ENCODE measurements at places on chromosomes 6 and 20. TPM values are rescaled to one million over a fixed set of nuclear protein-coding genes. Genes with fewer than 3 reads are reported as not detected.

DNA sequence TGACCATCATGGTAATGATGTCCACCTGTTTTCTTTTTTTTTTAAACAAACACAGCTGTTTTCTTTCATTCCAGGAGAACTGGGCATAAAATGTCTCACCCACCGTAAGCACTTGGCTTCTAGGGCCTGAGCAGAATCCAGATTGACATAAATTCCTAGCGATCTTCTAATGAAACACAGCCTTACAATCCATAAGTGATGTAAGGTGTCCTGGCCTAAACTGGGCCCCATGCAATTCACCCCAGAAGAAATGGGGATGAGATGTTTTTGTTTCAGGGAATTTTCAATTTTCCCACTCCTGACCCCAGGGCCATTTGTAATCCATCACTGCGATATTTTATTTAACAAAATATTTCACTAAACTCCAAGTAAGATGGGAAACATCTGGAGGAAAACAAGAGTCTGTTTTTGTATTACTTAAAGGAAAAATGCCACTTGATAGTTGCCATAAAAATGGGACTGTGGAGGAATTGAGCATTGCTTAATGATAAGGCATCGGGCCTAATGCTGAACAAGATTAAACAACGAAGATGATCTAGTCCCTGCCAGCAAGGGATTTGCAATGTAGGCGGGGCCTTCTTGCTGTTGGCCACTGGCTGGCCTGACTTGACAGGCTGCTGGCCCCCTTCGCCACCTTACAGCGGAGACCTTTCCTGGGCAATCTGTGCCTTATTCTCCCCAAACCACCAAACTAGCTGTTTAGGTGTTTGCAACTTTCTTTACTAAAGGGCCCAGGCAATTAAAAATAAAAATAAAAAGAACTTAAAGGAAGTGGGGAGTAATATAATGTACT, 183.7 kb downstream of the CD109 start:
- no peak for DNase-seq
- no peaks in the 10 kb centered on the region for H3K4me1 ChIP-seq
- no peaks in the 10 kb centered on the region for H3K27me3 ChIP-seq

DNA sequence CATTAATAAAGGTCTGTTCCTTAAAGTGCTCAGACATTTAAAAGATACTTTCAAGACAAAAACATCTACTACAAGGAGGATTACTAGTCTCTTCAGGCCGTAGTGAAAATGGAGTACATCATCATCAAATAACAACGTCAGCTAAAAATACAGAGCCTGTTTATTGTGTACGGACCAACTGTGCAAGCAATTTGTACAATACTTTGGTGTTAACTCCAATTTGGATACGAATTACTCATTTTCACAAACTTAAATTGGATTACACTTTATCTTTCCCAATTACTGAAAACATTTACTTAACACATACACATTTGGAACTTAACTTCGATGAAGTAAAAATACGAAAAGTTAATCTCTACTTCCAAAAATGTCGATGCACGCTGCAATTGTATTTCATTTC, 802 bp downstream of the CYP39A1 start:
- no peaks in the 10 kb centered on the region for H3K36me3 ChIP-seq
- H3K4me3 ChIP-seq: peak overlapping the region; percentile 78
- H3K27me3 ChIP-seq: no peaks in the 10 kb centered on the region
- DNase-seq: no peak

Gene DEFB132
- not detected for total RNA-seq

Gene ANKS1A
- total RNA-seq: 17.1 TPM

Gene PSORS1C2
- total RNA-seq: not detected

GRCh38 chr6:32519118-32519909, 10.8 kb downstream of the HLA-DRB5 start:
- DNase-seq: no peak
- no peaks in the 10 kb centered on the region for H3K4me1 ChIP-seq
- H3K27me3 ChIP-seq: no peaks in the 10 kb centered on the region

Gene TSPYL1
- total RNA-seq: 45.2 TPM

Gene TAGAP
- 0.99 TPM for total RNA-seq

Gene SYTL3
- total RNA-seq: 1.3 TPM

Gene SEMG1
- total RNA-seq: not detected

DNA sequence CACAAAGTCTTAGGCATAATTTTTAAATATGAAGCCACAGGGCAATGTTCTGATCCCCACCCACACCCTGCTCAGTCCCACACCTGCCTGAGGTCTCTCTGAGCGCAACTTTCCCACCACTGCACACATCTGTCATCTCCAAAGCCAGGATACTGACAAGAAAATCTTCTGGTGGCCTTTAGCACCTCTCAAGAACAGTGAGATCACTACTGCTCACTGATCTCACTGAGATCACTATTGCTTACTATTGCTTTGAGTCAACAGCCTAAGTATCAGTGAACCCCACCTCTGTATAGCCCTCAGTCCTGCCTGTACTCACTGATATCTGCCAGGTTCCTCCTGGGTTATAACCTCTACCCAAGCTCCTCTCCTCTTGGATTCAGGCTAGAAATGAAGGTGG, 6.4 kb downstream of the TNFRSF21 start:
- DNase-seq: no peak
- H3K36me3 ChIP-seq: no peaks in the 10 kb centered on the region
- no peak overlapping the region for H3K4me3 ChIP-seq
- no peak overlapping the region for H3K27ac ChIP-seq

Gene NOTCH4
- 10.6 TPM for total RNA-seq

DNA sequence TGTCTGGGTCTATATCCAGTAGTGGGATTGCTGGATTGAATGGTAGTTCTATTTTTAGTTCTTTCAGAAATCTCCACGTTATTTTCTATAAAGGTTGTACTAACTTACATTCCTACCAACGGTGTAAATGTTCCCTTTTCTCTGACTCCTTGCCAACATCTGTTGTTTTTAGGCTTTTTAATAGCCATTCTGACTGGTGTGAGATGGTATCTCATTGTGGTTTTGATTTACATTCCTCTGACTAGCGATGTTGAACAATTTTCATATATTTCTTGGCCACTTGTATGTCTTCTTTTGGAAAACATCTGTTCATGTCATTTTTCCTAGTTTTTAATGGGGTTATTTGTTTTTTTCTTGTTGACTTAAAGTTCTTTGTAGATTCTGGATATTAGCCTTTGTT, 99.3 kb downstream of the BMP2 start:
- H3K27me3 ChIP-seq: no peaks in the 10 kb centered on the region
- no peaks in the 10 kb centered on the region for H3K36me3 ChIP-seq
- peaks cover 6% of the 10 kb centered on the region for H3K4me1 ChIP-seq
- no peak for DNase-seq

Gene SALL4
- 1.6 TPM for total RNA-seq

- no peaks in the 10 kb centered on the region for H3K36me3 ChIP-seq
- no peaks in the 10 kb centered on the region for H3K27me3 ChIP-seq
- H3K4me1 ChIP-seq: peaks cover 26% of the 10 kb centered on the region
- H3K27ac ChIP-seq: peak overlapping the region; percentile 99
- no peak overlapping the region for H3K4me3 ChIP-seq
Observed at GRCh38 chr6:113860181-113860955, 3.2 kb downstream of the MARCKS start.

DNA sequence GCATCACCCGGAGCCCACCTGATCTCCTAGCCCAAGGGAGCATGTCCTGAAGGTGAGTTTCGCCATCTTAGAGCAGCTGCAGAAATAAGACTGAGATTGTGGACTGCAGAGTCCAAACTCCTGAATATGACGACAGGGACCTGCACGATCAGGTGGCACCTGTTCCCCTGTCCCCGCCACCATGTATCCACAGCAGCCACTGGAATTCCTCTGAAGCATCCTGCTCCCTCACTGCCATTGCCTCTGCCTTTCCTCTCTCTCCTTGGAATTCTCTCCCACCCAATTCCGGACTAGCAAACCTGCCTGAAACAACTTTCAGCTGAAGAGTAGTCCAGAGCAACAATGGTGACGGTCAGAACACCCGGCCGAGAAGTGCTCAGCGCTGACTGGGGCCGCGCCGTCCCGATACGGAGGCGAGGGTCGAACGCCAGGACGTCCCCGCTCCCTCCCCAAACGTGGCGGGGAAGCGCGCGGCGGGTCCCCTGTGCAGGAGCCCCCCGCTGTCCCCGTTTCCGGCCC, 694 bp upstream of the FAM120B start:
- H3K27ac ChIP-seq: peak overlapping the region; percentile 89
- H3K27me3 ChIP-seq: no peaks in the 10 kb centered on the region
- peak overlapping the region; percentile 51 for H3K4me3 ChIP-seq
- DNase-seq: no peak
- no peaks in the 10 kb centered on the region for H3K36me3 ChIP-seq

- H3K36me3 ChIP-seq: no peaks in the 10 kb centered on the region
- DNase-seq: no peak
- H3K27me3 ChIP-seq: no peaks in the 10 kb centered on the region
- H3K4me3 ChIP-seq: no peak overlapping the region
- H3K27ac ChIP-seq: no peak overlapping the region
- no peaks in the 10 kb centered on the region for H3K4me1 ChIP-seq
Observed at GRCh38 chr6:97060254-97060653, 135.7 kb downstream of the KLHL32 start.

GRCh38 chr6:117677553-117678141, 2.4 kb downstream of the NUS1 start:
- no peaks in the 10 kb centered on the region for H3K27me3 ChIP-seq
- no peak overlapping the region for H3K4me3 ChIP-seq
- DNase-seq: no peak
- peaks cover 42% of the 10 kb centered on the region for H3K4me1 ChIP-seq

- no peak for DNase-seq
- H3K4me3 ChIP-seq: no peak overlapping the region
- H3K27me3 ChIP-seq: no peaks in the 10 kb centered on the region
- no peak overlapping the region for H3K27ac ChIP-seq
Observed at GRCh38 chr6:14676977-14677781, 559.6 kb downstream of the CD83 start.
